ENCODE measurements at places on chromosomes 4 and X.
A peak's percentile ranks its signal among the peaks of the same experiment; 100 is the strongest.

DNA sequence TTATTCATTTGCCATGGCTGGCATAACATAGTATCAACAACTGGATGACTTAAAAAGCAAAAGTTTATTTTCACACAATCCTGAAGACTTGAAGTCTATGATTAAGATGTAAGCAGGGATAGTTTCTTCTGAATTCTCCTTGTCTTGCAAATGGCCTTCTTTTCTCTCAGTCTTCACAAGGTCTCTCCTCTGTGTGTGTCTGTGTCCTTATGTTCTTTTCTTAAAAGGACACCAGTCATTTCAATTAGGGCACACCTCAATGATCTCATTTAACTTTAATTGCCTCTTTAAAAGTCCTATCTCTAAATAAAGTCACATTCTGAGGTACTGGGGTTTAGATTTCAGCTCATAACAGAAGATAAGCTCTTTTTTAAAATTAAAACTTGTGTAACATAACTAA lies 399.7 kb downstream of the PABPC4L start:
- no peak for DNase-seq

DNA sequence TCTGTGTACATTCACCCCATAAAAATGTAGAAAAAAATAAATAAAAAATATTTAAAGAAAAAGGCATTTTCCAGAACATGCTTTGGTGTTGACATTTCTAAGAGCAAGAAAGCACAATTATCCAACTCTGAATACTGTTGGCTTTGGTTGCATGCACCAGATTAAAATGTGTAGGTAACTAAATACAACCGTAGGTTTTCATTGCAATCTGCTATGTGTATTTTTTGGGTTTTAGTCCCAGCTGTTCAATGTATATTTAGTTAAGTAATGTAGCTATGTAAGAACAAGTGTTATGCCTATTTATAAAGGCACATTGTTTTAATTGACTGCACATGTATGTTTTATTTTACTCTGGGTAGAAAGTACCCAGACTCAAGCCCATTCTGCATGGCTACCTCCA lies 108.1 kb upstream of the PAQR3 start:
- DNase-seq = no peak

- DNase-seq = no peak
These were observed 45.0 kb upstream of the LEF1 start for GRCh38 chr4:108213723-108214122.

DNA sequence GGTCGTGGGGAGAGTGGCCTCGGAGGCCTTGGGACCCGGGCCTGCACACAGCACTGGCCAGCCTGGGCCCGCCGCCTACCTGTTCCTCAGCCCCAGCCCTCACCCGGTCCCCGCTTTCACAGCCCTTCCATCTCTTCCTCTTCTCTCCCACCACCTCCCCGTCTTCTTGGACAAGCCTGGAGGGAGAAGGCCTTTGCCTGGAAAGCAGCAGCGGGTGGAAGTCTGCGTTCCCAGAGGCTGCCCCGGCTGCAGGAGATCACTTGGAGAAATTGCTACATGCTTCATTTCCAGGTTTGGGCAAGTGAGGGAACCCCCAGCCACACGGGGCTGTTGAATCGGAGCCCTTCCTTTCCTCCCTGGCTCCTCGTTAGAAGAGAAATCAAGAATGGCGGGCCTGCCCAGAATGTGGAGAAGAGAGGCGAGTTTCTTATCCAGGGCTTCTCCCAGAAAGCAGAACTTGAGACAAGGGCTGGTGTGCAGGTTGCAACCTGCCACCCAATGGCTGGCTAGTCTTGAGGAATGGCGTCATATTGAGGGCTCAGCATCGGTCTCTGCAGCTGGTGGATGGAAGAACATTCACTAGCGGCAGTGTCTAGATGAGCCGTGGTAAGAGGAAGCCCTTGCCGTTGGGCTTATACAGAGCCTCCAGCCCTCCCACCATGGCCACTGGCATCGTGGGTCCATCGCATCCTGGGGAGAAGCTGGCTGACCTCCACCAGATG lies 1.2 kb upstream of the PDZD4 start:
- DNase-seq = peak; percentile 43

DNA sequence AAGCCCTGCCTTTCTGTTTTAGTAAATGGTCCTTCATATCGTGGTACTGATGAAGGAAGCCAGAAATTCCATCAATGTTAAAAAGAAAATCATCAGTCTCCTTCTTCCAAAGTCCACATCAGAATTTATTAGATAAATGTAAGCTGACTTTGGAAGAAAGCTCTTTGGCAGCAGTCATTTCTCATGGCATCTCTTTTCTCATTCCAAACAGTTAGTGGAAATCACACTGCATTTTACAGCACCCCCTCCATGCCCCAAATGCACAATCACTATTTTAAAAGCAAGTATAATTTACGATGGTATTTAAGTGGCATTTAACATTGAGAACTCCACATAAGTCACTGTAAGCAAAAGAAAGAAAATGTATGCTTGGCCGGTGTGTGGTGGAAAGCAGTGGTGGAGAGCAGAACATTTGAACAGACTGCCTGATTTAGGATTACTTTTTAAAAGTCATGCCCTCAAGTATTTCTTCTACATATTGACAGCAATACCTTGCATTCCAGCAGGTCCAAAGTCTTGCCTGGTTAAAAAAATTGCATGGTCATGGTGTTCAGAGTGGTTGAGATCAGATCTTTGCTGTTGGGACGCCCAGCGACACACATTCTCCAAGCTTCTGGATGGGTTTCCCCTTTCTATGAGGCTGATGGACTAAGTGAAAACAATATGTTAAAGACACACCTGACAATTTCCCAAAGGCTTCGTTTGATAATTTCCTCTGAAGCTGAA lies 248.6 kb downstream of the ADAMTS3 start:
- DNase-seq = no peak

GRCh38 chr4:16212138-16212782 lies 14.0 kb downstream of the TAPT1 start:
- DNase-seq = no peak

DNA sequence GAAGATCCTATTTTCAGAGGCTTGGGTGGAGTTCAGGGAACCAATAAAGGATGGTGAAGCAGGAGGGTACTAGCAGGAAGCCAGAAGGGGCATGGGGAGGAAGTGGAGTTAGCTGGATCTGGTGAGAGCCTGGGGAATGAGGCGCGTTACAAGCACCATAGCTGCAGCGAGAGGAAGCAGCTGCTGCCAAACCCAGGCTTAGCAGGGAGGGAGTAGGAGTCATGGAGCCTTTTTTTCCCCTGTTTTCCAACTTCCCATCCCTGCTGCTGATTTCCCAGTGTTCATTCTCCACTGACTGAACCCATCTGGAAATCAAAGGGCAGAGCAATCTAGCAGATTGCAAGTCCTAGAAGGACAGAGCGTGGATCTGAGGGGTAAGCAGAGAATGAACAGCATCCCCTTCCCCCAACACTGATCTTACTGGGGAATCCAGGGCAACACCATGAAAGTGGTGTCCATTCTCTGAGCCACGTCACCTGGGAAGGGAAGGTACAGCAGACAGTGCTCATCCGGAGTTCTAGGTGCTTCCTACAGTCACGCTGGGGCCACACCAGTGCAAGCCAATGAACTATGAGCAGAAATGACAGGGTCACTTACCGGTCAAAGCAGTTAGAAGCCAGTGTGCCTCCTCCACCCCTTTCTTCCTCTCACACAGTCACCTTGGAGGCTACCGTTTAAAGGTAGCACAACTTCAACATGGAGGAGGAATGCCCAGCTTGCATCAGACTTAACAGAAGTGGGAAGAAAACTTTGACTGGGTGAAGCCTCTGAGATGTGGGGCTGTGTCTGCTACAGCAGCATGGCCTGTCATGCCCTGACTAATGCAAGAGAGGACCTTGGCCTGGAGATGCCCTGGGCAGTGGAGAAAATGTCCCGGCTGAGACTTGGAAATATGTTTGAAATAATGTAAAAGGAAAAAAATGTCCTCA lies 36.7 kb downstream of the SMIM20 start:
- no peak for DNase-seq

- peak; percentile 18 for DNase-seq
These were observed 14.3 kb downstream of the SGMS2 start for GRCh38 chr4:107838861-107839565.

DNA sequence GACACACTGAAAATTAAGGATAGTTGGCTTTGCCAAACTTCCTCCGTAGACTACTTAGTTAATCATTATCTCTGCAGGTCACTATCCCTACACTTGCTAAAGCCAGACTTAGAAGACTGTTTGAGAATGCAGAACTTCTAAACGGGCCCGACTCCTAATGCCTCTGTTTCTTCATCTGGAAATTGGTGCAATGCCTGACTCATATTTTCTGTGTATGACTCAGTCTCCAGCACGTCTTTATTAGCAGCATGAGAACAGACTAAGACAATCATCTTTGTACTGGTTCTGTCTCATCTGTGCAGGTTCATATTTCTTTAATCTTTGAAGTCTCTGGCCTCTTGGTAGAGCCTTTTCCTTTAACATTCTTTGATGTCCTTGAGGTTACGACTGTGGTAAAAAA lies 411.9 kb upstream of the ACTRT1 start:
- no peak for DNase-seq

DNA sequence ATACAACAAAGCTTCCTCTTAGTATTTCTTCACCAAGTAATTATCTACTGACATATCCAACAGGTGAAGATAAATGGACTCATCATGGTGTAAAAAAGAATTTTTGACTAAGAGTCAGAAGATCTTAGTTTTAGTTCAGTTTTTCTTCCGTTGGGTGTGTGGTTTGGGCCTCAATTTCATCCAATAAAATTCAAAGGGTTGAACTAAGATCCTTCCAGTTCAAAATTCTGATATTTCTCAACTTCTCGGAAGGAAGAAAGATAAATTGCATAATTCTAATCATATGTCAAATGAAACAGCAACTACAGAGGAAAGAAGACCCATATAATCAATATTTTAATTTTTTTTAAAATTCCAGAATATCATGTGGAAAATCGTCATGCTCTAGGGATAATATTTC lies 192.7 kb downstream of the SPRY1 start:
- no peak for DNase-seq

DNA sequence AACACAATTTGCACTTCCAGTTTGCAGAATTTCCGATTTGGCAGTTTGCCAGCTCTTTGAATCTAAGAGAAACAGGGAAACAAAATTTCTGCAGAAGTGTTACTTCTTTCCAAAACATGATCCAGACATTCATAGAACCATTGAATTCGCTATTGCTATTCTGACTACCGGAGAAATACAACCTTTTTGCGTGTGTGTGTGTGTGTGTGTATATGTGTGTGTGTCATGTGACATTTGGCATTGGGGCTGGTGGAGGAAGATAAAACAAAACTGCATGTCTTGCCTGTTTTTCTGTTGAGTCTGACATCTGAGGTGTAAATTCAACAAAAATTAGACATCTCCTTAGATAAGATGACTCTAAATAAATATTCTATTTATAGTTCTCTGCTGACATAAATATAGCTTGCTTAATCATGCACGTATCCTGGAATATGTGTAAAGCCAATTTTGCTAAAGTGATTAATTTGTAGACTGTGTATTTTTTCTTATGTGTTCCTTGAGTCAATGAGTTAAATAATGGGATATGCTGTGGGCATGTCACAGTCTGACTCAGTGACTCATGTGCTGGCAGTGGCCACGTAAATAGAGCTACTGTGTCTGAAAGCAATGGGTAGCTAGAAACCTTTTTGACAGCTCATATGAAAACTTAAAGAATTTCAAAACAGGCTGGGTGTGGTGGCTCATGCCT lies 98.9 kb downstream of the HPGD start:
- peak; percentile 60 for DNase-seq

DNA sequence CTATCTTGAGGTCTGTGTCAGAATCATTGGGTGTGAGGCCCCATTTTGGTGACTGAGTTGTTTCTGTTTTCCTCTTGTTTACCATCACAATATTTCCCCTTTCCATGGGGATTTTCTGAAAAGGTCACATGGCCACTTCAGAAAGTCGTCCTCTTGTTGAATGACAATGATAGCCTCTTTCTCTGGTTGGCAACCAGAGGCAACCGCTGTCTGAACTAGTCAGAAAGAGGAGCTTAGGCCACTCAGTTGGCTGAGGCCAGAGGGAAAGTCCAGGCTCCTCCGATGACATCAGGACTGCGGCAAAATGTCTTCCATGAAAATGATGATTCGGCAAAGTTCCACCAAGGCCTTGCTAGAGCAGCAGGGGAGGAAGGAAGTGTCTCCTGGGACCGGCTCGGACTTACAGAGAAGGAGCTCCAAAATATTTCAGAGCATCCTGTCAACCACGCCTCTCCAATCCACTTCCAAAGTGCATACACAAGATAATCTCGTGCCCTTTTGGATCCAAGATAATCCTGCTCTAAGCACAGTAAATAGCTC lies 19.1 kb upstream of the RBM47 start:
- DNase-seq = no peak

GRCh38 chrX:13816643-13817627 lies at the start of gene GPM6B:
TSS of gene GPM6B (minus strand) at chrX:13817093. CDS start at chrX:13816904, 189 bp downstream.
- no peak for DNase-seq

- DNase-seq = no peak
These were observed 37.9 kb upstream of the MXRA5 start for GRCh38 chrX:3384327-3384726.

DNA sequence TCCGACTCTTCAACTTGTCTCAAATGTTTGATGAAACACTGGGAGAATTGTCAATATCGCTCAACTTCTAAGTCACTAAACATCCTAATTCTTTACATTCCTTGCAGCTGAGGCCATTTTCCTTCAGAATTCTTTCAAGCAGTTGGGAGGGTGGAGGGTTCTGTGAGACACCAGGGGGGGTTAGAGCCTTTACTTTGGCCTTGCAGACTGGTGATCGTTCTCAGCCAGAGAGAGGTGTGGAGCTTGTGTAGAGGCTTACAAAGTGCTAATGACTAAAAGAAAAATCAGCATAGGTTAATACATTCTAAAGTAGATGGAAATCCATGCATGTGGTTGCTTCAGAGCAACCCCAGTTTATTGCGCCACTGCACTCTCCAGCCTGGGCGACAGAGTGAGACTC lies 21.3 kb upstream of the SOX3 start:
- DNase-seq = no peak

- DNase-seq = no peak
These were observed 120.8 kb upstream of the MAGEA10 start for GRCh38 chrX:152259150-152259549.

- no peak for DNase-seq
These were observed 466.2 kb downstream of the BCOR start for GRCh38 chrX:39631276-39632229.

DNA sequence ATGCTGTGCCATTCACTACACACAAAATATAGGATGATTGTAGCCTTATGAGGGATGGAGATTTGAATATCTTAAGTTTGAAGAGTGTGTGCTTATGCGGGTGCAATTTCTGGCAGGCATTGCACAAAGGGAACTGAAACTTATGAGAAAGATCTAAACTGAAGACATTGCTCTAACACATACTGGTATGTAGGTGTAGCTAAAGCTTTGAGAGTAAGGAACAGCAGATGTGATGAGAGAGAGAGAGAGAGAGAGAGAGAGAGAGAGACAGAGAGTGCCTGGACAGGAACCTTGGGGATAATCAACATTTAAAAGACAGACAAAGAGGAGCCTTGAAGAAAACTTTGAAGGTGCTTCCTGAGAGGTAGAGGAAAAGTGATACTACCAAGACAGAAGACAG lies 379.7 kb downstream of the SPRY1 start:
- no peak for DNase-seq
